ENCODE measurements at places on chromosomes 5 and 9.

- no peak for DNase-seq
Measured at GRCh38 chr5:132237141-132237540, 9.5 kb upstream of the P4HA2 start.

- no peak for DNase-seq
Measured at GRCh38 chr9:7961076-7961475, 161.5 kb upstream of the DMAC1 start.

DNA sequence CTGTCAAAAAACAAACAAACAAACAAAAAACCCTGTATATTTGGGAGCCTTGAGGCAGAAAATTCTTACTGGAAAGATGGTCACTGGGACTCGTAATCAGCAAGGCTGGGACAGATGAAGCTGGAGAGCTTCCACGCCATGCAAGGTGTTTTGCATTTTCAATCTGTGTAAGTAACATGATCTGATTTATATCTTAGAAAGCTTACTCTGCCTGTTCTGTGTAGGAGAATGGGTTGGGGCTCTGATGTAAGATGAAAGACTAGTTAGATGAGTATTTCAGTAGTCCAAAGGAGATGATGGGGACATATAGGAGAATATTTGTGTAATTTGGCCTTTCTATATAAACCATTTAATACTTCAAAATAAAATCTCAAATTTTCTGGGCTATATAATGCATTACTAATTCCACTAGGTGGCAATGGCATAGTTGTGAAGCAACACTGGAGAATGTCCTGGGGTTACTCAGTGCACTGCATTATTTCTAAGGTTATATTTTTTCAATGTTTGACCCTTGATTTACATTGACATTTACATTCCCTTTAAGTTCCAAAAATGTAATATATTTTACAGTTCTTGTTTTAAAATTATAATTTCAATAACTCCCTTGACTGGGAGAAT lies 21.9 kb upstream of the FSD1L start:
- no peak for DNase-seq

GRCh38 chr5:153400931-153401330 lies 89.5 kb upstream of the GRIA1 start:
- no peak for DNase-seq

- DNase-seq = no peak
Measured at GRCh38 chr9:81517954-81518353, 171.4 kb downstream of the TLE1 start.

DNA sequence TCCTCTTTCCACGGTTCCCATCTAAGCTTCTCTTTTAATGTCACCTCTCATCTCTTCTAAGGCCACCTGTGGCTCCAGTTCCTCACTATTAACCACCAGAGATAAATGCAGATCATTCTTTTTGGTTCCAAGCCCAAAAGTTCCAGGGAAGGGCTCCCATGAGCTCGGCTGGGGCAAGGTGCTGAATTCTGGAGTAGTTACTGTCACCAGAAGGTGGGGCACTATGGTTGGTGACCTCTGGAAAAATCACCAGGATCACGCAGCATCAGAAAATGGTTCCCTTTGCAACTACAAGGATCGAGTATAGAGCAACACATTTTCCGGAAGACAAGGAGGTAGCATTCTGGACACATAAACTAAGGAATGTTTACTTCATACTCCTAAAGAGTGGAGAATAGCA lies 528.7 kb upstream of the DAP start:
- DNase-seq = no peak

DNA sequence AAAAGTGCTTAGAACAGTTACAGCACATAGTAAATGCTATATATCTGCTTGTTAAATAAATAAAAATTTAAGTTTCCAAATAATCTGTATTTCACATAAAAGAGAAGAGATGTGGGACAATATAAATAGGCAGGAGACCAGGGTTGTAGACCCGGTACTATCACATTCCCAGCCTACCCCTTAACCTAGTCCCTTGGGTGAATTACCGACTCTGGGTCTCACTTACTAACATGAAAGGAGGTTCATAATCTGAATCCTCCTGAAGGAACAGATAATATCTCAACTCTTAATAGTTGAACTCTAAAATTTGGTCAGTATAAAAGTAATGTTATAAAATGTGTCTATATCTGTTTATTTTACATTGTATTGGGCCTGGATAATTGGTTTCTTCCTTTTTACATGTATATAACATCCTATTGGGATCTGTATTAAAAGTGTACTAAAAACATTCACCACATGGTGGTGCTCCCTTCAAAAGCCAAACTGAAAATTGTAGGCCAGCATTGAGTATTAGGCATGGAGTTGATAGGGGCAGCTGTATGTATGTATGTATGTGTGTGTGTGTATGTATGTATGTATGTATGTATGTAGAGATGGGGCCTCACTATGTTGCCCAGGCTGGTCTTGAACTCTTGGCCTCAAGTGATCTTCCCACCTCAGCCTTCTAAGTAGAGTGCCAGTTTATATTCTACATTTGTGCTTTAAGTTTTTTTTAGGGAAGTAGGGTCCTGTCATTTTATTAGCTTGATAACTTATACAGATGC lies 64.2 kb upstream of the ABL1 start:
- DNase-seq = no peak

GRCh38 chr9:69393425-69393824 lies 68.4 kb downstream of the ENTREP1 start:
- DNase-seq = no peak

GRCh38 chr9:14881006-14881405 lies 29.2 kb downstream of the FREM1 start:
- DNase-seq = no peak

DNA sequence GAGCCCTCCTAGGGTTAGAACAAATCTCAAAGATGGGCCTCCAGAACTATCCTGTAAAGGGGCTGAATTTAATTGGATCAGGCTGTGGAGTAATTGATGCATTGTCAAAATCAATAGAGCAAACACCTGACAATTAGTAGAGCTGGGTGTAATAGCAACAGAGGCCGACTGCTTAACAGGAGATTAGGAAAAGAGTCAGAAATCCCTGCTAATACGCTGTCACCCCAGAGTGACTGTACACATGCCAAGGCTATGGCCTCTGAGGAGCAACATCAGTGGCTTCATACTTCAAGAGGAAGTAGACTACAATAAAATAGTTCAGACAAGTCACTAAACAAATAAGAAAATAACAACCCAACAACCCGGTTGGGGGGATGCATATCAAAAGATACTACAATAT lies 18.7 kb upstream of the GRPEL2 start:
- no peak for DNase-seq

- DNase-seq = no peak
Measured at GRCh38 chr5:153699035-153699434, 208.6 kb downstream of the GRIA1 start.

GRCh38 chr9:136835932-136836904 lies 6.1 kb upstream of the AJM1 start:
- DNase-seq = no peak

DNA sequence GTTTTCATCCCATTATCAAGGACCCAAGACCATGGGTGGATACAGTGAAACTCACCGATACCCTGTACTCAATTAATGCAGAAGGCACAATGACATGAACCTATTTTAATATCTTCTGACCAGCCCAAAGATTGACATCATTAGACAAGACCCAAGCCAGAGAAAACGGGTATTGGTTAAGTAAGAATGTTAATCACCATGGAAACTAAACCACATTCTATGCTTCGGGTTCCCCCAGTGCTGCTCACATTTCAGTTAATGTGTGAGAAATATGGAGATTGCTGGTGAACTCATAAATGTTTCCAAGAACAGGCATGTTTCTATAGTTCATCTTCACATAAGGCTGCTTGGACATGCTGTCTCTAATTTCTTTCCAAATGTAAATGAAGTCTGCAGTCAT lies 77.0 kb downstream of the IRX2 start:
- no peak for DNase-seq

DNA sequence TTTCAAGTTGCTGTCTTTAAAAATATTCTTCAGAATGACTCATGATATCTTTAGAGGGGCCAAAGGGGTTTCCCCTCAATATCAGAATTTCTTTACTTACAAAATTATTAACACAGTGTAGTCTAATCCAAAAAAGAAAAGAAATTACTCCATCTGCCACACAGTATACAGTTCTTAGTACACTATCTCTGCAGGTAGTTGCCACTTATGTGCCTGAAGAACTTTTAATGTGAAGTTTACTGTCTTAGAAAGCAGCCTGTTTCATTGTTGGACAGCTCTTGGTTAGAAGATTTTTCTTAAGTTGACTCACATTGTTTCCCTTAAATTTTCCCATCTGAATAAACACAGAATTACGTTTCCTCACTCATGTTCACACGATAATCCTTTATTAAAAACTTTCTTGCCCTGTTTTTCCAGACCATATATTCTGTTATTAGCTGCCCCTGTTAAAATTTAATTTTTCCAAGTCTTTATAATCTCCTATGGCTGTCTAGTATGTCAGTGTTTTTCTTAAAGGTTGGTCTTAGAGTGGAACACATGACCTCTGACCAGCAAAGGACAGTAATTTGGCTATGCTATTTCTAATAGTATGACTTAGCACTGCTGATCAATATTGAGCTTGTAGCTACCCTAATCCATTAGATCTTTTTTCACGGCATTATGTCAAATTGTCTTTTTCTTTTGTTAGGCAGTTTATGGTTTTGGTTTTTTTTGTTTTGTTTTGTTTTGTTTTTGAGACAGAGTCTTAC lies 21.8 kb upstream of the FKTN start:
- no peak for DNase-seq

DNA sequence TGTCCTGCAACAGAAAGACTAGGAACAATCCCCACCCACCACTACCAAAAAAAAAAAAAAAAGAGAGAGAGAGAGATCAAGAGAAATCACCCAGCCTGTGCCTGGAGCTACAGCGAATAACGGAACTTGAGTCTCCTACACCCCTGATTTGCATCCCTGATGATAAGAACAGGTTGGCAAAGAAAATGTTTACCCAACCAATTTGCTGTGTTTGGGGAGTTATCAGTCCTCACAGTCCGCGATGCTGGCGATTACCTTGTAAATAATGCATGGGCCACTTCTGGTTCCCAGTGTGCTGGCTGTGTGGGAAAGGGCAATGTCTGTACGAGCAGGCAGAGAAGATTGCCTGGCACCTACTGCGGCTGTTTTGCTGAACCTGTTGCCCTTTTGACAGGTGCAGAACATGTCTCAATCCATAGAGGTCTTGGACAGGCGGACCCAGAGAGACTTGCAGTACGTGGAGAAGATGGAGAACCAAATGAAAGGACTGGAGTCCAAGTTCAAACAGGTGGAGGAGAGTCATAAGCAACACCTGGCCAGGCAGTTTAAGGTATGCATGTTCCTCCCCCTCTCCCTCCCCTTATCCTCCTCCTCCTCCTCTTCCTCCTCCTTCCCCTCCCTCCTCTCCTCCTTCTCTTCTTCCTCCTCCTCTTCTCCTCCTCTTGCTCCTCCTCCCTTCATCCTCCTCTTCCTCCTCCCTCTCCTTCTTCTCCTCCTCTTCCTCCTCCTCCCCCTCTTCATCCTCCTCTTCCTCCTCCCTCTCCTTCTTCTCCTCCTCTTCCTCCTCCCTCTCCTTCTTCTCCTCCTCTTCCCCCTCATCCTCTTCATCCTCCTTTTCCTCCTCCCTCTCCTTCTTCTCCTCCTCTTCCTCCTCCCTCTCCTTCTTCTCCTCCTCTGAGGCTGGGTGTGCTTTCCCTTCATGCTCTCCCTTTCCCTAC lies 8.3 kb downstream of the OLFM1 start:
- DNase-seq = no peak

- DNase-seq = no peak
Measured at GRCh38 chr5:179817470-179817840, 3.2 kb upstream of the SQSTM1 start.

DNA sequence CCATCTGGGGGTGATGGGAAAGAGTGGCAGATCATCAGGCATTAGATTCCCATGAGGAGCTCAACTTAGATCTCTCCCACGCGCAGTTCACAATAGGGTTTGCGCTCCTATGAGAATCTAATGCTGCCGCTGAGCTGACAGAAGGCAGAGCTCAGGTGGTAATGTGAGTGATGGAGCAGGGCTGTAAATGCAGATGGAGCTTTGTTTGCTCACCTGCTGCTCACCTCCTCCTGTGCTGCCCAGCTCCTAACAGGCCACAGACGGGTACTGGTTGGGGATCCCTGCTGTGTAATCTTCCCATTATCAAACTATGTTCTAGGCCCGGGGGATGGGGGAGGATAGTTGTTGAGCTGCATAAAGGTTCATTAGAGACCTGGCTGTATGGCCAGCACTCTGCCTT lies 58.4 kb downstream of the UGCG start:
- DNase-seq = no peak

Measured in stimulated activated CD4-positive, alpha-beta T cell treated with anti-CD3 and anti-CD28 coated beads, Interleukin-1b, Interleukin-23, amount 100 ng/mL, for 1 hour (primary cell).